ENCODE measurements at places on chromosomes 7 and 10.

DNA sequence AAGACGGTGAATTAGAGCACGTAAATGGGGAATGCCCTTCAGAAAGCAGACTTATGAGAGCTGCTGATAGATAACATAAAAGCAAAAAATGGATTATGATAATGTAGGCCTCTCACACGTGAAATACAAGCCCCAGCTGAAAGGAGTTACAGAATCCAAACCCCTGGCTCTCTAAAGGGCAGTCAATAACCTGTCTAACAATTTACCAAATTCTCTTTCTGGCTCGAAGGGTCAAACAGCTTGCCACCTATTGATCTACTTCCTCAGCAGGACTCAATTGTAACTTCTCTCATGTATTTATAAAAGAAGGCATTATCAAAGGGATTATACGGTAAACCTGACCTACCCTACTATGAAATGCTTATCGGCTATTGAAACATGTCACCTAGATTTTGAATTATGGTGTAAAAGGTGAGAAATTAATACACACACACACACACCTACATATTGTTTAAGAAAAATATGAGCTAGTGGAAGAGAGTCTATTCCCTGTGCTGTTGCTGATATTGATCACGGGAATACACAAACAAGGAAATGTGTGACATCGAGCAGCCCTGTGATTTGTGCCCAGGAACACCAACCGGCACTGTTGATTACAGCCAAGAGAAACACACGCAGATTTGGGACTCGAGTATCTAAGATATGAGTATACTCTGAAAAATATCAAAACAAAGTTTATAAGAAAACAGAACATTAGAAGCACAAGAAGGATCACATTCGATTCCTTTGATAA, 135.6 kb upstream of the NEBL start:
- DNase-seq: no peak

- no peak for DNase-seq
These were observed 216.0 kb downstream of the KLF6 start for GRCh38 chr10:3568983-3569382.

DNA sequence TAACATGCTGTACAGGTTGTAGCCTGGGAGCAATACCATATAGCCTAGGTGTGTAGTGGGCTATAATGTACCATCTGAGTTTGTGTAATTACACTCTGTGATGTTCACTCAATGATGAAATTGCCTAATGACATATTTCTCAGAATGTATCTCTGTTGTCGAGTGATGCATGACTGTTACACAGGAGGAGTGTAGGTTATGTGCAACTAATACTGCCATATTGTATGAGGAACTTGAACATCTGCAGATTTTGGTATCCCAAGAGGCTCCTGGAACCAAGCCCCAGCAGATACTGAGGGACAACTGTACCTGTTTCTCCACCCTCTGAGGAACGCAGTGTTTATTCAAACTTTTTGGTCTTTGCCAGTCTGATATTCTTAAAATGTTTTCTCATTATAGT, 38.6 kb downstream of the NACAD start:
- DNase-seq: no peak

DNA sequence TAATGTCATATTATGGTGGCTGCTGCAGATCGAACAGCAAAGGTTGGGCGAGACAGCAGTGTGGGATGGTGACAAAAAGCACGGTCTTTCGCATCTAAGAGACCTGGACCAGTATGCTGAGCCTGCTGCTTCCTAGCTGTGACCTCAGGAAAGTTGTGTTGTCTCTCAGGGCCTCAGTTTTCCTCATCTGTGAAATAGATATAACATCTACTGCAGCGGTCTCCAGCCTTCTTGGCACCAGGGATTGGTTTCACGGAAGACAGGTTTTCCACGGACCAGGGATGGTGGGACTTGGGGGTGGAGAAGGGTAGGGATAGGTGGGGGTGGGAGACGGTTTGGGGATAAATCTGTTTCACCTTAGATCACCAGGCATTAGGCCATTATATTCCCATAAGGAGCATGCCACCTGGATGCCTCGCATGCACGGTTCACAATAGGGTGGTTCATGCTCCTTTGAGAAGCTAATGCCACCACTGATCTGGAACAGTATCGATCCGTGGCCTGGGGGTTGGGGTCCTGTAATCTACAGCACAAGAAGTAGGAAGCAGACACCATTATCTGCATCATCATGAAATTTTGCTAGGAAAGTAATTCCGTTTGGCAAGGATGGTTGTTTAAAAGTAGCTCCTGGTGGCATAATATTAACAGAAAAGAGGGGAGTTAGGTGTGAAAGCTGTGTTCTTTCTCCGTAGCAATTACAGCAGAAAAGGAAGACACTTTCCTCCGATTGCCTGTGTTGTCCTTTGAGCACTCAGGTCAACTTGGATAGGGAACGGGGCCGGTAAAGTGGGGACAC, 10.8 kb downstream of the KLF6 start:
- DNase-seq: no peak

GRCh38 chr7:35878351-35878750, 77.5 kb downstream of the SEPTIN7 start:
- no peak for DNase-seq

DNA sequence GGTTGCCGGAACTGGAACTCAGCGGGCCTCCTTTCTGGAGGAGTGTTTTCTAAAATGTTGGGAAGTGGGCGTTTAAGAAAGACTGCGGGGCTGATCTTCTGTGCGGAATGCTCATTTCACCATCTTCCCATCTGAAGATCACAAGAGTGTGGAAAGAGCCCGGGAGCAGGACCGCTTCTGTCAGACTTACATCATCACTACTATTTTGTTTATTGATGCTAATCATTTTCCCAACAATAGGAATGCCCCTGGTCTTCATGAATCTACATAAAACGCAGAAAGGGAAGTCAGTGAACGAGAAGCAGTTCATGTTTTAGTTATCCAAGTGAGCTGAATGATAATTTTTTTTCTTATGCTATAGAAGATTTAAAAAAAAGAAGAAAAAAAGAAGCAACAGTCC, 447.8 kb upstream of the MKI67 start:
- no peak for DNase-seq

GRCh38 chr10:106694696-106695095, 469.8 kb downstream of the SORCS1 start:
- DNase-seq: no peak

DNA sequence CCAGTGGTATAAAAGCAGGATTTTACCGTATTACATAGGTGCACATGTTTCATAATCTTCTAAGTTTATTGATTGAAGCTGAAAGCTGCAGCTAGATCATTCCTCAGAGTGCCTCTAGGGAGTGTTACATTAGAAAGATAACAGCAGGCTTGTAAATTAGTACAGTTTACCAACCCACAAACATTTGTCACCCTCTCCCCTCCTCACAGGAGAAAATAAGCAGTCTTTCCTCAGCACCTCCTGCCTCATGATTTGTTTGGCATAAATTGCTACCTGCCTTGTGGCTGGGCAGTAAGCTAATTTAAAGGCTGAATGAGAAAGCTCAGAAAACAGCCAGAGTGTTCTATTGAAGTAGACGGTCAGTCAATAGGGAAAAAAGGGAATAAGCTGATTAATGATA, 74.2 kb downstream of the NXPH1 start:
- no peak for DNase-seq

DNA sequence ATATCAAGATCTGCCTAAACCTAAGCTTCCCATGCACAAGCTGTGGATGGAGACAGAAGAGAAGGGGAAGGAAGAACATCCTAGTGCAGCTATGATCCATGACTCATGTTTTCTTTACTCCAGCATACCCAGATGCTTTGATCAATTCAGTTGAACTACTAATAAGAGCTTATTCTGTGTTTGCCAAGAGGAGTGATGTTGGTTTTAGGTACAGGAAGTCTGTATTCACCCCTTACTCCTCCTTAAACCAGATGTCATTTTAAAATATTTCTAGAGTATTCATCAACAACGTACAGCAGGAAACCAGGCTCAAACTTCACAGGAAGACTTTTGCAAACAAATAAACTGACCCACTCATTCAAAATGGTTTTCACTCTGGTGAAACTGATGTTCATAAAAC, 29.2 kb downstream of the PANK1 start:
- DNase-seq: no peak

DNA sequence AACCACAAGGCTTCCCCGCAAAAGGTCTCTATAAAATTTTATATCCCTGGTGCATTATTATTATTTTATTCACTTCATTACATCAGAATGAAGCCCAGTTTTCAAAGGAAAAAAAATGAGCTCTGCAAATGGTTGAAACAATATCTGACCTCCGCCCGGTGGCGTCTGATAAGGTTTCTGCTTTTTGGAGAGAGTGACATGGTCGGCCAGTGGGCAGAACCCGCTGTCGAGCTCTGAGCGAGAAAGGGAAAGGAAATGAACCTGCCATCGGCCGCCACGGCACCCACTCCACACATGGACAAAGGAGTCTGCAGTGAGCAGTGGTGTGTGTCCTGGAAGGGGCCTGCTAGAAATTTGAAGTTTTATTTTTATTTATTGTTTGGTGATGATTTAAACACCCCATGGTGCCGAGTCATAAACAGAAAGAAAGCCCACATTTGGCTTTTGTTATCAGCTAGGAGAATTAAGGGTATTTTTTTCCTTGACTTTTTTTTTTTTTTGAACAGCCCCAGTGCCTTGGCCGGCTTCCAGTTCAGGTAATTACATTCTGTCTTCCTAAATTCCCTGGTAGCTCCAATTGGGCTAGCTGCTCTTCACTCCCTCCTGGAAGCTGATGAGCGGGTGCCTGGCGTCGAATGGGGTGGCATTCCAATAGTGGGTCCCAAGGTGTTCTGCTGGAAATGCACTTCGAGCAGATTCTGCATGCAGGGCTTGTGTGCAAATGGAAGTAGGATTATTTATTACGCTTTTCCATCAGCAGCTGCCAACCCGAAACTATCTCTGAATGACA, 149.4 kb upstream of the MKI67 start:
- no peak for DNase-seq

DNA sequence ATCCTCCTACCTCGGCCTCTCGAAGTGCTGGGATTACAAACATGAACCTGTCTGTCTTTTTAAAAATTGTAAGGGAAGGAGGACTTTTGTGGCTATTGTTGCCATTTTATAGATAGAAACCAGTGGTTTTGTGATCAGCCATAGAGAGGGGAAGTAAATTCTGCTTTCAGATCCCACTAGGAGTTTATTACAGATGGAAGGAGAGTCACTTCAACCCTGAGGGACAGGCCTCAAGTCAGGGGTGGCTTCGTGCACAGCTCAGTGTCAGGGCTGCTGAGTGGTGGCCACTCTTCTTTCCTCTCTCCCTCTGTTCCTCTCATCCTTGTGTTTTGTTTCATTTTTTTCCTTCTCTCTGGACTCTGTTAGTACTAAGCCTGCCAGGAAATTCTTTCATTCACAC, 60.8 kb downstream of the OGDH start:
- DNase-seq: no peak

DNA sequence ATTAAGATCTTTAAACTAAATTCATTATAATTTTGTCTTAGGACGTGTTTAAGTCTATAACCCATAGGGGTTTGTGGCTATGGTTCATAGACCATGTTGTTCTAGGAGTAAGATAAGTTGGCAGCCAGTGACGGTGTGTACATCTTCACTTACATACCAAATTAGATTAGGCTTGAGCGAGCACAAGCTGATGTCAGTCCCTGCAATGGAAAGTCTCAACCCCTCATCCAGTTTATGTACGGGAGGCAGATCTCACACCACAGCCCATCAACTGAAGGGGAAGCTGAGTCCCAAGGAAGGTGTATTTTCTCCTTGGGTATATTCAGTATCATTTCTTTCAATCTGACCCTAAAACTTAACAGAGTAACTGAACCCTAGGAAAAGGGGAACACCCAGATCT, 5.1 kb upstream of the SMC3 start:
- no peak for DNase-seq

GRCh38 chr10:110357252-110357780, 52.6 kb upstream of the SMNDC1 start:
- no peak for DNase-seq

DNA sequence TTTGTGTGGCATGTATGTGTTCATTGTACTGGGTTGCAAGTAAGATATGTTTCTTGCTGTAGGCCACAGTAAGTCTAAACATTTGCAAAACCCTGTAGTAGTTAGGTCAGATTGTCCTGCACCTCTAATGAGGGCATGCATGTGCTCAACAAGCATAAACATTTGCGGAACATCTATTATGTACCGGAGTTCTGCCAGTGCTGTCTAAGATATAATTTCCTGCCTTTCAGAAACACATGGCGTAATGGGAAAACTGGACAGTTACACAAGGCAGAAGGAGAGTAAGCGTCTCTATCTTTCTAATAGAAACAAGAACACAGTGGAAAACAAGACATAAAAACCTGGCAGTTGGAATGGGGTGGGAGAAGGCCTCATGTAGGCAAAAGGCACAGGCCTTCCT, 2.8 kb downstream of the ABCB8 start:
- DNase-seq: no peak

GRCh38 chr7:29574659-29575058, 11.0 kb downstream of the PRR15 start:
- DNase-seq: no peak

GRCh38 chr10:132045324-132045723, 20.4 kb upstream of the JAKMIP3 start:
- DNase-seq: no peak

- DNase-seq: no peak
These were observed 230.3 kb downstream of the INHBA start for GRCh38 chr7:41472427-41473125.

GRCh38 chr7:18538554-18539250, 43.2 kb downstream of the HDAC9 start:
- DNase-seq: no peak

DNA sequence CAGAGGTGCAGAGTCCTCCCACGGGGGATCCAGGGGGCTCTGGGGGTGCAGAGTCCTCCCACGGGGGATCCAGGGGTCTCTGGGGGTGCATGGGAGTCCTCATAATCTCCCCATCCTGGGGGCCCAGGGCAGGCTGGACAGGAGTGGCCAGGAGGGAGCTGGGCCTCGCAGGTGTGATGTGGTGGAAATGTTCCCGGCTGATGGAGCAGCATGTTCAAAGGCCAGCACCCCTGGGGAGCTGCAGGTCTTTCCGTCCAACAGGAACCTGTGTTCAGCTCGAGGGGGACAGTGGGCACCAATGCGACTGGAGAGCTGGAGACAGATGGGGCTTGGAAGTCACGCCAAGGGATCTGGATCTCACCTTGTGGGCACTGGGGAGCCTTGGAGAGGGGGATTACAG, 38.5 kb upstream of the PSMG3 start:
- no peak for DNase-seq

- DNase-seq: no peak
These were observed 149.6 kb upstream of the MEOX2 start for GRCh38 chr7:15836041-15836440.

DNA sequence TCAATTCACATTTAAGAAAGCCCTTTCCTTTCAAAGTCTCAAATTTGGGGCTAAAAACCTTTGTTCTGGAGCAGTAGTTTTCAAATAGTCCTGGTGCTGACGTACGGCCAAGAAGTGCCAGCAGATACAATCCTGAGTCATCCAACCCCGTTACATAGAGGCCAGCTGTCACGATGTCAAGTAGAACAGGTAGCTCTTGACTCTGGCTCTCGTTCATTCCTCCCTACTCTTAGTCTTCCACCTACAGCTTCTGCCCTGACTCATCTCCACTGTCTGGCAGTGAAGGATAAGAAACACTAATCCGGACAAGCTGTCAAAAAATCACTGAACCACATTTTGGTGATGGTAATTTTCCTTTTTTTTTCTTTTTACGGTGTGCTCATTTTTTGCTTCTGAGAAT, 132.4 kb upstream of the PTN start:
- no peak for DNase-seq
